Activated naive CD8-positive, alpha-beta T cell treated with anti-CD3 and anti-CD28 coated beads for 36 hours (primary cell): ENCODE measurements at places on chromosomes 12 and 14.

GRCh38 chr12:9943240-9943639 is 11.1 kb upstream of the CLEC2A start:
- no peaks in the 10 kb centered on the region for H3K27me3 ChIP-seq
- DNase-seq = peak; percentile 15
- H3K27ac ChIP-seq = peak overlapping the region; percentile 4
- H3K4me3 ChIP-seq = peak overlapping the region; percentile 68
- no peaks in the 10 kb centered on the region for H3K36me3 ChIP-seq

GRCh38 chr12:45681465-45681864 is 48.0 kb upstream of the ARID2 start:
- no peak for DNase-seq
- peaks cover 6% of the 10 kb centered on the region for H3K4me1 ChIP-seq
- no peak overlapping the region for H3K4me3 ChIP-seq
- peaks cover 8% of the 10 kb centered on the region for H3K27me3 ChIP-seq
- H3K27ac ChIP-seq = no peak overlapping the region

DNA sequence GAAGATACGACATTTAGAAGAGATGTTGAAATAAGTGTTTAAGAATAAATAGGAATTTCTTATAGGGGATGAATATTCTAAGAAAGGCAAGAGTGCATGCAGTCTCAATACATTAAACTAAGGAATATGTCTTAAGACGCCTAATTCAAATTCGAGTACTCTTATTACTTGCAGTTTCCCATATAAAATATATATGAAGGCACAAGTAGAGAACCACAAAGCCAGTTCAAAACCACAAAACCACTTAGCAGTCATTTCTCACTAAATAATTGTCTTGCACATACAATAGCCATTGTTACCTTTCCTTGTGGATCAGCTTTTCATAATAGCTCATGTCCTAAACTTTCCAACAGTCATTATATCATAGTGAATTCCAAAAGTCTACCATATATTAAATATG is 91.0 kb upstream of the MON2 start:
- H3K4me3 ChIP-seq = no peak overlapping the region
- H3K27ac ChIP-seq = peak overlapping the region; percentile 2
- H3K4me1 ChIP-seq = peaks cover 34% of the 10 kb centered on the region
- H3K27me3 ChIP-seq = no peaks in the 10 kb centered on the region

- DNase-seq = no peak
- H3K27me3 ChIP-seq = no peaks in the 10 kb centered on the region
- no peaks in the 10 kb centered on the region for H3K36me3 ChIP-seq
- H3K27ac ChIP-seq = no peak overlapping the region
- H3K4me1 ChIP-seq = no peaks in the 10 kb centered on the region
- no peak overlapping the region for H3K4me3 ChIP-seq
These were observed 264.7 kb downstream of the EGLN3 start for GRCh38 chr14:33686218-33686617.

DNA sequence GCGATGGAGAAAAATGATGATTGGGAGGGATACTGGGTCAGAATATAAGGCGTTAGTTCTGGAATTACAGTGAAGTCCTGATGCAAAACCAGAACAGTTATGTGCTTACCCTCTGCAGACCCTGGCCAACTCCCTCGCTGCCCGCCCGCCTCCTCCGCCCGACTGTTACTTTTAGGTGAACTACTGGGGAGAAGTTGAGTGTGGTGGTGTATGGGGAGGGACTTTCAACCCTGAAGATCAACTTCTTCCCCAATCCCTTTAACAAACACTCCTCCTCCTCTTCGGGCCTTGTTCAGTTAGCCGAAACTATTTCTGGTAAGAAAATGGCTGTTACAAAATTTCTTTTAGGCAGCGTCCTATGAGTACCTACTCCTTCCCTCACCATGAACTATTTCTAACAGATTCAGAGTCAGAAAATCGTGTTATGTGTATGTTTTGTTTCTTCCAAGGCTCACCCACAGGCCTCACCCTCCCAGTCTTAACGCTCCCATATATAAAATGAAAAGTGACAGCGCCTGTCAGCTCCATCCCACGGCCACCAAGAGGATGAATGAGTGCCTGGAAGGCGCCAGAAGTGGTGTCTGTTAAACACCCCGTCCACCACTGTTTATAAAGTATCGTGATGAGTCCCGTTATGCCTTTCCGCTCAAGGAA is 1.3 kb downstream of the FBXO33 start:
- H3K36me3 ChIP-seq = peaks cover 10% of the 10 kb centered on the region
- peaks cover 48% of the 10 kb centered on the region for H3K4me1 ChIP-seq
- peak overlapping the region; percentile 90 for H3K27ac ChIP-seq
- peak overlapping the region; percentile 97 for H3K4me3 ChIP-seq

- peaks cover 3% of the 10 kb centered on the region for H3K27me3 ChIP-seq
- no peak for DNase-seq
- H3K4me1 ChIP-seq = no peaks in the 10 kb centered on the region
- no peak overlapping the region for H3K27ac ChIP-seq
- no peaks in the 10 kb centered on the region for H3K36me3 ChIP-seq
- no peak overlapping the region for H3K4me3 ChIP-seq
These were observed 44.1 kb downstream of the PRIMA1 start for GRCh38 chr14:93744176-93744575.

GRCh38 chr14:23445773-23446172 is 10.3 kb upstream of the MYH7 start:
- H3K36me3 ChIP-seq = no peaks in the 10 kb centered on the region
- H3K4me1 ChIP-seq = peaks cover 6% of the 10 kb centered on the region
- no peak overlapping the region for H3K4me3 ChIP-seq
- H3K27ac ChIP-seq = no peak overlapping the region
- H3K27me3 ChIP-seq = peaks cover 5% of the 10 kb centered on the region
- no peak for DNase-seq

- no peaks in the 10 kb centered on the region for H3K36me3 ChIP-seq
- peaks cover 18% of the 10 kb centered on the region for H3K27me3 ChIP-seq
- peak; percentile 62 for DNase-seq
These were observed 467 bp upstream of the JAG2 start for GRCh38 chr14:105168979-105169507.

DNA sequence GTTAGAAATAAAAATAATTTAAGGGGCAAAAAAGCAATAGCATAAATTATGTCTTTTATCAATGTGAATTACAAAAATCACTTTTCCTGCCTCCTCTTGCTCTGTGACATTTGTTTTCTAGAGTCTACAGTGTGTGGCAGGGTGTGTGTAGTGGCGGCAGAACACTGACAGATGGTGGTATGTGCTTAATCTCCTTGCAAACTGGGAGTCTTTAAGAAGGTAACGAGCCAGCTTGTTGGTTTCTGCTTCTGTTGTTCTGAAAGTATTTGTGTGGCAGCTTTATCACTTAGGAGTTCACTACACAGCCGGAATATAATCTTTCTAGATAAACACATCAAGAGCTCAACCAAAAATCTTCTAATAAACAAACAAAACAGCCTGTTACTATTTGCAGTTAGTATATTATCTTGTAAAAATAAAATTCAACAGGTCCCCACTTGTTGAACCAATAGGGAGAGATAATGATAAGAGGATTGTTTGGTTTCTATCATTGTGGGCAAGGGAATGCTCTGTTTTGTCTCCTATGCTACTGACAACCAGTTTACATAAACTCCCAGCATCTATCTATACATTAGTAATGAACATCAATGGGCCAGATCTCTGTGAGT is 13.0 kb downstream of the CDKL1 start:
- H3K36me3 ChIP-seq = no peaks in the 10 kb centered on the region
- no peak overlapping the region for H3K27ac ChIP-seq
- H3K4me3 ChIP-seq = no peak overlapping the region

GRCh38 chr14:52950898-52951680 is at the start of gene FERMT2:
Gene FERMT2 (minus strand): TSS chr14:52951050. CDS start chr14:52950568, 482 bp downstream.
- peak within 1 kb of the TSS; percentile 82 for H3K4me3 ChIP-seq
- peaks cover 36% of the 10 kb centered on the region for H3K4me1 ChIP-seq
- no peaks in the 10 kb centered on the region for H3K36me3 ChIP-seq
- peaks cover 57% of the 10 kb centered on the region for H3K27me3 ChIP-seq

- peaks cover under 1% of the 10 kb centered on the region for H3K36me3 ChIP-seq
- H3K4me1 ChIP-seq = no peaks in the 10 kb centered on the region
- no peaks in the 10 kb centered on the region for H3K27me3 ChIP-seq
- no peak overlapping the region for H3K4me3 ChIP-seq
These were observed 19.2 kb downstream of the PLEK2 start for GRCh38 chr14:67392800-67393199.

DNA sequence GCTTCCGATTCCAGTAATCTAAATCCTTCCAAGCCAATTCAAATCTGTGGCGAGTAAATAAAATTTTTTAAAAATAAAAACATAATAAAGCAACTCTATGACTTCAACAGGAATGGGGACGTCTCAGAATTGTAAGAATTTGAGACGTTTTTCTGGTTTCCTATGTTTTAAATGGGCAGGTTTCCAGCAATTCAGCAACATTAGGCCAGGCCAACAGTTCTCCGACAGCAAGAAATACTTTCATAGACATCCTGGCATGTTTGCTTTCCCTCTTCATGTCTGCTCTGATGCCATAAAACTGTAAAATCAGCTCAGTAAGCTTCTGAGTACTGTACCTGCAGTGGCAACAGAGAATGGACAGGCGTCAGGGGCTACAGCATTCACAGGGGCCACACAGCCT is 35.8 kb upstream of the DICER1 start:
- no peaks in the 10 kb centered on the region for H3K4me1 ChIP-seq
- no peaks in the 10 kb centered on the region for H3K27me3 ChIP-seq
- H3K4me3 ChIP-seq = no peak overlapping the region

DNA sequence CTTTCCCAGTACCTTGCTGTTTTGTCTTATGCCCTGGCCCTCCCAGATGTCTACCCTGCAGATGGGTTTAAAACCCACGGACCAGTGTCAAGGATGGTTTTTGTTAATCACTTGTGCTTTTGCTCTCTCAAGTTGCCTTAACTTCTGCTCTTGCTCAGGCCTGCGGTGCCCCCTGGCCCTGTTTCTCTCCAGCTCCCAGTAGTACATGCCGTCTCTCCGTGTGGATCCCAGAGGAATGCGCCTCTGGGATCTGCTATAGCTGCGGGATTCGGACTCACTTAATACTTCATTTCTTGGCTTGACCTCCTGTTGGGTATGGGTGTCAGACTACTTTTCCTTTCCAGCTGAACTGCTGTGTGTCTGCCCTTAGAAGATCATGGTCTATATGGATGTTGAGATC is 14.5 kb downstream of the PLEKHG3 start:
- H3K27me3 ChIP-seq = peaks cover 6% of the 10 kb centered on the region
- no peak overlapping the region for H3K4me3 ChIP-seq
- no peaks in the 10 kb centered on the region for H3K36me3 ChIP-seq
- no peak overlapping the region for H3K27ac ChIP-seq

DNA sequence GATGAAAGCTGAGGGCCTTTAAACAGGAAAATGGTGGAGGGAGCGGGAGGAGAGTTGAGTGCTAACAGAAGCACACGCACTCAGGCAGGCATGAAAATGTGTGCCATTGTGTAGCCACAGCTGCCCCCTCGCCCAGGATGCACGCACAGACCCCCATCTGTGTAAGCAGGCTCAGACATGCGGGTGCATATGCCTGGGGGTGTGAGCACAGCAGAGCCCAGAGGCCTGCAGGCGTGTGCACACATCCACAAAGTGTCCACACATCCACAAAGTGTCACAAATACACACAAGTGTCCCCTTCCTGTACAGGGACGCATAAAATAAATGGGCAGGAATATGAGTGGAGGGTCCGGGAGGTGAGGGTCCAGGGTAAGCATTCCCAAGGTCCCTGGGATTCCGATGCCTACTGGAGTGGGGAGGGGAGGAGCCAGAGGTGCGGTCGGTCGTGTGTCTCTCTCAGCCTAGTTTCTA is 805 bp upstream of the KRT7 start:
- no peak overlapping the region for H3K27ac ChIP-seq
- H3K36me3 ChIP-seq = no peaks in the 10 kb centered on the region
- no peaks in the 10 kb centered on the region for H3K4me1 ChIP-seq
- DNase-seq = no peak
- no peak overlapping the region for H3K4me3 ChIP-seq
- H3K27me3 ChIP-seq = peaks cover 61% of the 10 kb centered on the region

GRCh38 chr14:77459072-77459723 is 1.3 kb downstream of the AHSA1 start:
- H3K36me3 ChIP-seq = peaks cover 48% of the 10 kb centered on the region
- peak overlapping the region; percentile 100 for H3K27ac ChIP-seq
- peak overlapping the region; percentile 100 for H3K4me3 ChIP-seq
- DNase-seq = peak; percentile 64

DNA sequence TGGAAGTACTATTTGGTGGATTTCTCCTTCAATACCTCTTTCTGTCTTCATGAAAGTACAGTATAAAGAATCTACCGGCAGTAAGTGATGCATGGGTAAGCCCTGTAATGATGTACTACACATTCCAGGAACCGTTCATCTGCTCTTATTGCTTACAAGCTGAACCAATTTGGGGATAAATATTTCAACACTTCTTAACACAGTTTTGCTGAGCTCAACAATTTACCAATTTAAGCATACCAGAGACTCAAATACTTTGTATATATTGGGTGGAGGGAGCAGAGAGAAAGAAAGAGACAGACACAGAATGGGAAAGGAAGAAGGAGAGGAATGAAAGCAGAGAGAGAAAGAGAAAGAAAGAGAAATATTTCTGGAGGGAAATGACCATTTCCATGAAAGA is 821.1 kb upstream of the FLRT2 start:
- no peaks in the 10 kb centered on the region for H3K36me3 ChIP-seq
- H3K4me1 ChIP-seq = no peaks in the 10 kb centered on the region
- H3K27ac ChIP-seq = no peak overlapping the region
- H3K4me3 ChIP-seq = no peak overlapping the region
- DNase-seq = no peak
- no peaks in the 10 kb centered on the region for H3K27me3 ChIP-seq
